Fibroblast of upper back skin (primary cell): ENCODE measurements at places on chromosomes 3 and 15.

- DNase-seq, result no peak
Observed at GRCh38 chr15:94290730-94291129, 59.4 kb downstream of the MCTP2 start.

- no peak for DNase-seq
Observed at GRCh38 chr15:45732662-45733061, 97.8 kb downstream of the SQOR start.

- DNase-seq, result no peak
Observed at GRCh38 chr3:27335571-27335970, 33.6 kb downstream of the NEK10 start.

DNA sequence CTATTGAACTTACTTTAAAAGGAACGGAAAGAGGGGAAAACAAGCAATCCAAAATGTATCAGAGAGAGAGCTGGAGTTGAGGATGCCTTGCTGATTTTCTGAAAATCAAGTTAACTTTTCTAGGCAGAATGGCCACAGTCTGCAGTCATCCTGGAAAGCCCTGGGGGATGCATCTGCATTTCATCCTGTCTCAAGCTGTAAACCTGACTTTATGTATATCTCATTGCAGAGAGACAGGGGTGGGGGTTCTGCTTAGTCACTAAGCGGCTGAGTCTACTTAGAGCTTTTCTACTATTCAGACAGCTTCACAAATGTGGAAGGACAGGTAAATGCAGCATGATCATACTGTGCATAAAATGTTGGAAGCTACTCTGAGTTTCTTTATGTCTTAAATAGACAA lies 41.4 kb downstream of the MRPS25 start:
- no peak for DNase-seq

- no peak for DNase-seq
Observed at GRCh38 chr3:169627789-169628188, 35.7 kb downstream of the MECOM start.
